ENCODE measurements at places on chromosomes 2 and 18. TPM values are rescaled to one million over a fixed set of nuclear protein-coding genes. Genes with fewer than 3 reads are reported as not detected.

The CFC1 gene
- not detected for total RNA-seq

- DNase-seq: no peak
- H3K27me3 ChIP-seq: peaks cover 8% of the 10 kb centered on the region
- no peak overlapping the region for H3K27ac ChIP-seq
- H3K36me3 ChIP-seq: no peaks in the 10 kb centered on the region
- H3K4me3 ChIP-seq: no peak overlapping the region
- H3K4me1 ChIP-seq: no peaks in the 10 kb centered on the region
These were observed 52.6 kb upstream of the GLI2 start for GRCh38 chr2:120683081-120683480.

The DSC2 gene
- 4.4 TPM for total RNA-seq

The PROKR1 gene
- total RNA-seq: not detected

- peaks cover 25% of the 10 kb centered on the region for H3K4me1 ChIP-seq
- H3K36me3 ChIP-seq: no peaks in the 10 kb centered on the region
- no peaks in the 10 kb centered on the region for H3K27me3 ChIP-seq
- no peak overlapping the region for H3K4me3 ChIP-seq
These were observed 165.7 kb upstream of the GLI2 start for GRCh38 chr2:120570001-120570400.

GRCh38 chr2:125874564-125874963, 781.4 kb upstream of the GYPC start:
- no peak for DNase-seq
- no peaks in the 10 kb centered on the region for H3K36me3 ChIP-seq
- no peaks in the 10 kb centered on the region for H3K4me1 ChIP-seq
- H3K4me3 ChIP-seq: no peak overlapping the region
- H3K27ac ChIP-seq: no peak overlapping the region
- H3K27me3 ChIP-seq: no peaks in the 10 kb centered on the region

DNA sequence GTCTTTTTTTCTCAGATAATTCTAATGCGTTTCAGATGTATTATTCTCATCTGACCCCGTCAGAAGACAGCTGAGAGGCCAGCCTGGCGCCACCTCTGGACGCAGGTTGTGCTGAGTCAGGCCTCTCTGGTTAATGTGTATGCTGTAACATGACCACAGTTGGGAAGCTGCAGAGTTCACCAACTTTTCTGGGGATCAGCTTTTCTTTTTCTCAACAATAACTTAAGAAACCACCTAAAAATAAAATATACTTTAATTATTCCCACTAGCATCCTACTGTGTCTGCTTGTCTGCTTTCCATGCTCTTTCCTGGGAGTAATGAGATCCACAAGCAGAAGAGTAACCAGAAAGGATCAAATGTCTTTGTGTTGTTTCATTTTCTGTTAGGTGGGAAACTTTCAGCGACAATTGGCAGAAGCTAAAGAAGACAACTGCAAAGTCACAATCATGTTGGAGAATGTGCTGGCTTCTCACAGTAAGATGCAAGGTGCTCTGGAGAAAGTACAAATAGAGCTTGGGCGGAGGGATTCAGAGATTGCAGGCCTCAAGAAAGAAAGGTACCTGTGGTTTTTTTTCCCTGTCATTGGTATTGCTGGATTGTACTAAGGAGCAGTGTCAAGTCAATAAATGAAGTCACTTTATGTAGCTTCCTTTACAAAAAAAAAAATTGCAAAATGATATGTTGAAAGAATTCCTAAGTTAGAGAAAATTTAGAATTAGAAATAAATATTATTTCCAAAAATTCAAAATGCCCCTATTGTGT, 79.8 kb downstream of the CCDC150 start:
- no peak for DNase-seq
- H3K4me3 ChIP-seq: no peak overlapping the region
- H3K27ac ChIP-seq: no peak overlapping the region
- H3K4me1 ChIP-seq: no peaks in the 10 kb centered on the region
- no peaks in the 10 kb centered on the region for H3K27me3 ChIP-seq
- H3K36me3 ChIP-seq: no peaks in the 10 kb centered on the region

GRCh38 chr2:113089916-113090315, 22.1 kb downstream of the IL1F10 start:
- no peak overlapping the region for H3K4me3 ChIP-seq
- H3K27ac ChIP-seq: no peak overlapping the region
- DNase-seq: no peak
- H3K36me3 ChIP-seq: no peaks in the 10 kb centered on the region
- H3K27me3 ChIP-seq: no peaks in the 10 kb centered on the region

The UGT1A6 gene
- 10.6 TPM for total RNA-seq

DNA sequence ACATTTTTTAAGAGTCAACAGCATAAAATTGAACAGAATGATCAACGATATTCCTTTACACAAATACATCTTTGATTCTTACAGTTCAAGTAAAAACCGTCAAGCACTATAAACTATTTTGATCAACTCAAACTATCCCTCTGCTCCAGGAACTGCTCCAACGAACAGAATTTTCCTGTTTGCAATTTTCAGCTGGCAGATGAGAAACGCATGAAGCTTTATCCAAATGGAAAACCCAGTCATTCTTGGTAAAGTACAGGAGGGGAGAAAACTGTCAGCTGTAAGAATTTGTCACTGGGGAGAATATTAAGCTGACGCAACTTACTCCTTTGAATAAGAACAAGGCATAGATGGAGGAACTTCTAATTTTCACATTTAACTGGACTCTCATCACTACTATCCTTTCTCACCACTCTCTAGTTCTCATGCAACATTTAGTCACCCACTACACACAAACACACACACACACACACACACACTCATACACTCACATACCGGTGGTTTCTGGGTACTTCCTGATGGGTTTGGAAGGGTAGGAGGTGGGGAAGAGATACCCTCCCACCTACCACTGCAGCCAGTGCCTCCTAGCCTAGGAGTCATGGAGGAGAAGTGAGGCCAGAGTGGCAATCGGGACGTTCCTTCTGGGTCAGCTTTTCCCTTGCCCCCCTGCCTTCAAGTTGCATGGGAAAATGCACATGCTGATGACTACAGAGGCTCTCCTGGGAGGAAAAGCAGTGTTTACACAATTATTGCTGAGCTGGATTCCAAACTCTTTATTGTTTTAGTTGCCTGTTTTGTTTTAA, 54.0 kb upstream of the SPATS2L start:
- H3K27ac ChIP-seq: no peak overlapping the region
- H3K27me3 ChIP-seq: no peaks in the 10 kb centered on the region
- no peak for DNase-seq
- no peaks in the 10 kb centered on the region for H3K4me1 ChIP-seq
- H3K36me3 ChIP-seq: no peaks in the 10 kb centered on the region

DNA sequence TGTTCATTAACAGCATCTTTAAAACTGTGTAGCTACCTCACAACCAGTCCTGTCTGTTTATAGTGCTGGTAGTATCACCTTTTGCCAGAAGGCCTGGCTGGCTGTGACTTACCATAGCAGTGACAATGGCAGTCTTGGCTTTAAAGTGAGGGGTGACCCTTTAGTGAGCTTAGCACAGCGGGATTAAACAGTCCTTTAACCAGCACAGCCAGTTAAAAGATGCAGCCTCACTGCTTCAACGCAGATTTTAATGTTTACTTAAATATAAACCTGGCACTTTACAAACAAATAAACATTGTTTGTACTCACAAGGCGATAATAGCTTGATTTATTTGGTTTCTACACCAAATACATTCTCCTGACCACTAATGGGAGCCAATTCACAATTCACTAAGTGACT, 7.0 kb downstream of the RRM2 start:
- H3K27ac ChIP-seq: no peak overlapping the region
- H3K36me3 ChIP-seq: no peaks in the 10 kb centered on the region
- no peaks in the 10 kb centered on the region for H3K27me3 ChIP-seq
- no peak for DNase-seq
- H3K4me3 ChIP-seq: no peak overlapping the region

The SMC6 gene
- 6.2 TPM for total RNA-seq

DNA sequence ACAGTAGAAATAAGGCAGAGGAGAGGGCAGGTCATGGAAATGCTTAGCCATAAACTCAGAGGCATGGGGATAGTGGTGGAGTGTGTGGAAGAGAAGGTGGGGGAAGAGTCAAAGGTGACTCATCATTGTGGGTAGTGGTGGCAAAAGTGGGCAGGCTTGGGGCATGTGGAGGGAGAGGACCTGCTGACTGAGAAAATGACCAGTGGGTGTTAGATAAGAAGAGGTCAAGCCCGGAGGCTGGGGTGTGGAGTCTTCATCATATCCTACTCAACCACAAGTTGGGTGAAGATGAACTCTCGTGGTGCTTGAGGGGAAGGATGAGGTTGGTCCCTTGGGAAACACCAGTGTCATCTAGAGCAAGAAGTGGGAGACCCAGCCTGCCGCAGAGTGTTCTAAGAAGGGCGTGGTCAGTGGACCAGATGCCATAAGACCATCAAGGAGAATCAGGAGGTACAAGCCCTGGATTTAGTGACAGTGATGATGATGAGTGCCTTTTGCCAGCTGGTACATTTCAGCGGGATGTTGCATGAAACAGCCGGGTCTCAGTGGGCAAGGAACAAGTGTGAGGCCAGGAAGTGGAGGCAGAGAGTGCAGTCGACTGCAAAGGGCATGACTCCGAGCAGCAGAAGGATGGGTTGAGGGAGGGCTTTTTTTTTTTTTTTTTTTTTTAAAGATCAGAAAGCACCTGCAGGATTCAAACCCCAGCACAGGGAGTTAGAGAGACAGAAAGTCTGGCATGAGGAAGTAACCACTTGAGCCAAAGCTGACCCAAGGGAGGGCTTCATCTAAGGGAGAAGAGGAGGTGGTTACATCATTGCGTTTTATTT, 122.6 kb upstream of the SPRED2 start:
- no peaks in the 10 kb centered on the region for H3K36me3 ChIP-seq
- H3K4me3 ChIP-seq: no peak overlapping the region
- no peak for DNase-seq
- H3K27me3 ChIP-seq: no peaks in the 10 kb centered on the region
- H3K27ac ChIP-seq: no peak overlapping the region

The ZRANB3 gene
- 2.3 TPM for total RNA-seq

DNA sequence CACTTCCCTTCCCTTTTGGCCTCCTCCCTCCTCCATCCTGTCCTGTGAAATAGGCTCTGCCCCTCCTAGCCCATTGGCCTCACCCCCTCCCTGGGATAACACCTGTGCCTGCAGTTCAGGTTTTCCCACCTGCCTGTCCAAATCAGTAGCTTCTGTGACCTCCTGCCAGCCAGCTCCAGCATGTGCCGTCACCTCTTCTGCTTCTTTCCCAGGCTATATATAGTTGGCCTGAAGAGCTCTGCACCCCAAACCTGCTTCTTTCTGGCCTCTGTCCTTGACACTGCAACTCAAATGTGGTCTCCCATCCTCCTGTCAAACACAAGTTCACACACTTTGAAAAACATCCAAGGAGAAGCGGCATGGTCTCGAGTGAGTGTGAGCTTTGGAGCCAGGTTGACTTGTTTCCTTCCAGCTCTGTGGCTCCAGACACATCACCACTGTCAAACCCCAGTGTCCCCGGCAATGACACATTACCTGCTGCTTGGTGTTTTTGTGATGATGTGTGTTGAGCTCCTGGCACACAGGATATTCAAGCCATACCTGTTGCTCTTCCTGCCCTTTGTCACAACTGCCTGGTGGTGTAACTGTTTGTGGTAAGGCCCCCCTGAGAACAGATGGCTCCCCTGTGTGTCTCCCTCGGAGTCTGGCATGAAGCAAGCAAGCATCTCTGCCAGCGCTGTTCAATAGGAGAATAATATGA, 143.6 kb upstream of the DAPL1 start:
- H3K27me3 ChIP-seq: no peaks in the 10 kb centered on the region
- H3K4me3 ChIP-seq: no peak overlapping the region
- no peak overlapping the region for H3K27ac ChIP-seq
- no peaks in the 10 kb centered on the region for H3K36me3 ChIP-seq
- no peaks in the 10 kb centered on the region for H3K4me1 ChIP-seq

DNA sequence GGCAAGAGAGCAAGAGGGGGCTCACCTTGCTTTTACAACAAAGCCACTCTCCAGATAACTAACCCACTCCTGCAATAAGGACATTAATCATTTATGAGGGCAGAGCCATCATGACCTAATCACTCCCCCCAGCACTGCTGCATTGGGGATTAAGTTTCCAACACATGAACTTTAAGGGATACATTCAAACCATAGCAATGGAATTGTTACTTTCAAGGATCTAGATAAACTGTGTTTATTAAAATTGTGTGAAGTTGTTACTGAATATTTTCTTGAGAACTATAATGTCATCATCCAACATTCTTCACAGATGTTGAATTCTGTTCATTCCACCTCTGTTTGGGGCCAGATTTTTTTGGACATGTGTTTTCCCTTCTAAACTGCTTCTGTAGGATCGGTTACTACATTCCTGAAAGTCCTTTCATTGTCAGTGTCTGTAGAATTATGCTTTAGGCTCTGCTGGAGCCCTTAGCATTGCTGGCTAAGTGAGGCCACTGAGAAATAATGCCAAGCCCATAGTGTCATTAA, 50.4 kb downstream of the SPATS2L start:
- no peak for DNase-seq
- peaks cover 6% of the 10 kb centered on the region for H3K4me1 ChIP-seq
- peak overlapping the region; percentile 52 for H3K27ac ChIP-seq

DNA sequence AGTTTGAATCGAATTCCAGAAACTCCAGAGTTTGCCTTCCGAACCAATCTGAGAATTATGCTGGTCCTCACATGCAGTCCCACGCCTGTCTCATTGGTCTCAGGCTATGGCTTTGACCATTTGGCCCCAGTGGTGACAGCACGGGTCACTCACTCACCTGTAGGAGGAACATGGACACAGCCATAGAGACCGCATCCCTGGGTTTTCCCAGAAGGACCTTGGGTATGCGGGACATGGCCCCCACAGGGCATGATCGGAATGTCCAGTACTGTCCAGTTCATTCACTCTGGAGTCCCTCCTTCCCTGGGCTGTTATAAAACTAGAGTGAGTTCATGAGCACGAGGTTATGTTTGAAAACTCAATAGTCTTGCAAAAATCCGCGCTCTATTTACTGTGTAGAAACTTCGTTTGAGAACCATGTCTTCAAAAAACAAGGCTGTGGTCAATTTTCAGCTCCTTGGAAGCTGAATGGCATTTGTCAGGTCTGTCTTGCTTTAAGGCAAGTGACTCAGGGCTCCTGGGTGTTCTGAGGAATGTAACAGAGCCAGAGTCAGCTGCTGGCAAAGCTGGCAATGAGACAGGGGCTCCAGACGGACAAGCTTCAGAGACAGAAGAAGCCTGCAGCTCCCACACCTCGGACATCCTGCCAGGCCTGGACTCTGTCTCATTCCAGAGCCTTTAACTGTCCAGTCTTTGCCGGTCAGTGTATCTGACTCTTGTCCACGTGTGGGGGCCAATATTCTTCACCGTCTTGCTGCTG, 86.7 kb upstream of the TMEM18 start:
- no peak overlapping the region for H3K4me3 ChIP-seq
- no peaks in the 10 kb centered on the region for H3K4me1 ChIP-seq

GRCh38 chr2:124437811-124438210, 412.7 kb downstream of the CNTNAP5 start:
- no peaks in the 10 kb centered on the region for H3K36me3 ChIP-seq
- H3K27me3 ChIP-seq: no peaks in the 10 kb centered on the region
- no peaks in the 10 kb centered on the region for H3K4me1 ChIP-seq
- DNase-seq: no peak
- no peak overlapping the region for H3K27ac ChIP-seq

GRCh38 chr2:232374356-232374755, 4.2 kb upstream of the ALPP start:
- H3K4me1 ChIP-seq: no peaks in the 10 kb centered on the region
- H3K4me3 ChIP-seq: no peak overlapping the region
- DNase-seq: no peak
- no peak overlapping the region for H3K27ac ChIP-seq

- no peaks in the 10 kb centered on the region for H3K27me3 ChIP-seq
- no peak for DNase-seq
- H3K4me3 ChIP-seq: no peak overlapping the region
- no peaks in the 10 kb centered on the region for H3K4me1 ChIP-seq
These were observed 42.5 kb downstream of the TANC1 start for GRCh38 chr2:159010963-159011362.

The FOXI3 gene
- not detected for total RNA-seq
